ENCODE measurements at places on chromosomes 7 and 10.

DNA sequence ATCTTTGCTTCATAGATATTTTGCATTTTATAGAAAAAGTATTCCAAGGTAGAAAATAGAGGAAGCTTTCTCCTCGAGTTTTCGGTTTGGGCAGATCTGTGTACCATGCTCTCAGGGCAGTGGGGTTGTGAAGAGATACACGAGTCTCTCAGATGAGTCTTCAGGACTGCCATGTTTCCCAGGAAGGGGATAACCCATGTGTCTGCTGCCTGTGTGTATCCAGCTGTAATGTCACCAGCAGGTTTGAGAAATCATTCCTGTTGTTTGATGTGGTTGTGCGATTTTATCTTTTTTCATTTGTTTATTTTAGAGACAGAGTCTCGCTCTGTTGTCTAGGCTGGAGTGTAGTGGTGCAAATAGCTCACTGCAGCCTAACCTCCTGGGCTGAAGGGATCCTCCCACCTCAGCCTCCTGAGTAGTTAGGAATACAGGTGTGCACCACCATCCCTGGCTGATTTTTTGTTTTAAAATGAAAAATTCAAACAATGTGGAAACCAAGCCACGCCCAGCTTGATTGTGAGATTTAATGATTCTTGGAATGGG is 48.9 kb downstream of the SNX10 start:
- no peak for DNase-seq

GRCh38 chr10:79189853-79190435 is 121.2 kb downstream of the ZMIZ1 start:
- no peak for DNase-seq

DNA sequence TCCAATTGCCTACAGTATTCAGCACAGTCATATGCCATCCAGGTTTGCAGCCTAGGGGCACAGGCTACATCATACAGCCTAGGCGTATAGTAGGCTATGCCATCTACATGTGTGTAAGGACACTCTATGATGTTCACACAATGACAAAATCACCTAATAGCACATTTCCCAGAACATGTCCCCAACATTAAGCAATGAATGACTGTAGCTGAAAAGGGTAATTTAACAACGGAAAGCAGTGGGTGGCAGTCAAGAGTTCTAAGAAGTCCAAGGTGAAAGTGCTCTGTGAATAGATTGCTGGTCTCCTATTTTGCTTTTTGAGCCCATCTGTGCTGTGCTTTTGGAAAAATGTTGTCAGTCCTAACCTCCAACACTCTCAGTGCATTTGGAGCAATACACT is 162.6 kb downstream of the KLF6 start:
- no peak for DNase-seq

DNA sequence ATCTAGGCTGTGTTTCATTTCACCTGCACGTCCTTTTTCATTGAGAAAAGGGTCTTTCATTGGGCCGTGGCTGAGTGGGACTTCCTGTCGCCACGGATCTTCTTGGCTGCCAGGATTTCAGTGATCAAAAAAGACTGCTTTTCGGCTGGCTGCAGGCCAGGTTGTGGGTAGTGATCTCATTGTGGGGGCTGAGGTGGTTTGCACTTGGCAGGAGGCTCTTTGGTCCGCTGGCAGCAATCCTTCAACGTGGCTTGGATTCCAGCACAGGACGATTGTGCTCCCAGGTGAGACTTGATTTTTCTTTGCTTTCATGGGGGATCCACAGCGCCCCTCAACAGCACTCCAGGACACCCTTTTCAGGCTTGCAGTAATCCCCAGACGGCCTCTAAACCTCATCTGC is 29.0 kb upstream of the ZNF273 start:
- peak; percentile 75 for DNase-seq

All from NCI-H2029 treated with DMSO at 0.1 percent for 48 hours (cell line).